PC-3 (cell line): ENCODE measurements at places on chromosomes 7 and 10. TPM values are rescaled to one million over a fixed set of nuclear protein-coding genes. Genes with fewer than 3 reads are reported as not detected.
A peak's percentile ranks its signal among the peaks of the same experiment; 100 is the strongest.

GRCh38 chr10:17743437-17743836 is 8.6 kb upstream of the TMEM236 start:
- no peak for DNase-seq

GRCh38 chr10:80501381-80501912 is 36.3 kb upstream of the SH2D4B start:
- DNase-seq = no peak

GRCh38 chr7:86999750-87000149 is 59.7 kb downstream of the ELAPOR2 start:
- DNase-seq = no peak

DNA sequence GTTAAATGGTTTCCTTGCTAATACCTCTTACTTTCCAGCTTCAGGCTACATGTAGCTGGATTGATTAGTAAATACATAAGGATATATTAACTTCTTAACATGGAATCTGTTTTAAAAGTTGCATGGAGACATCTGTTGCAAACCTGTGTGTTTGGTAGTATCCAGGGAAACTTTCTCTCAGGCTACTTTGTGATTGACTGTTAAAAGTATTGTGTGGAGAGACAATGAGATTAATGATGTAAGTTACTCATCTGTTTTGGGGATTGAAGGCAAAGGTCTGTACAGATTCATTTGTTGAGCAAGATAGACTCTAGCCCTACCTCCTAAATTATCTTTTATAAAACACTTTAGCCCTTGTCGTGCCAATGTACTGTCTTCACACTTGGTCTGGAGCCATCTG is 6.6 kb downstream of the CREB5 start:
- DNase-seq = no peak

- no peak for DNase-seq
These were observed 169.4 kb downstream of the FGFR2 start for GRCh38 chr10:121428867-121429266.

- DNase-seq = peak; percentile 80
These were observed 2.2 kb downstream of the TRIL start for GRCh38 chr7:28955718-28956607.

Gene TRIM50
- not detected in 2 replicates for total RNA-seq

DNA sequence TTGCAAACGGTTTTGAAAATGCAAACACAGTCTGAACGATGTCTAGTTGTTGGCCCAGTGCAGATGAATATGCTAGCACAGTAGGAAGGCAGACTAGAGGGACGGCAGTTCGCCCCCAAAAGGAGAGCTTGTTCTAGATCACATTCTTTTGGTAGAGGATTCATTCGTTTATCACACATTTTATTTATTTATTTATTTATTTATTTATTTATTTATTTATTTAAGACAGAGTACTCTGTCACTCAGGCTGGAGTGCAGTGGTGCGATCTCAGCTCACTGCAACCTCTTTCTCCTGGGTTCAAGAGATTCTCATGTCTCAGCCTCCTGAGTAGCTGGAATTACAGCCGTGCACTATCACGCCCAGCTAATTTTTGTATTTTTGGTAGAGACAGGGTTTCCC is 59.4 kb upstream of the ZPBP start:
- no peak for DNase-seq

Gene ACTR3C
- total RNA-seq = 7.8 and 10.8 TPM in 2 replicates

DNA sequence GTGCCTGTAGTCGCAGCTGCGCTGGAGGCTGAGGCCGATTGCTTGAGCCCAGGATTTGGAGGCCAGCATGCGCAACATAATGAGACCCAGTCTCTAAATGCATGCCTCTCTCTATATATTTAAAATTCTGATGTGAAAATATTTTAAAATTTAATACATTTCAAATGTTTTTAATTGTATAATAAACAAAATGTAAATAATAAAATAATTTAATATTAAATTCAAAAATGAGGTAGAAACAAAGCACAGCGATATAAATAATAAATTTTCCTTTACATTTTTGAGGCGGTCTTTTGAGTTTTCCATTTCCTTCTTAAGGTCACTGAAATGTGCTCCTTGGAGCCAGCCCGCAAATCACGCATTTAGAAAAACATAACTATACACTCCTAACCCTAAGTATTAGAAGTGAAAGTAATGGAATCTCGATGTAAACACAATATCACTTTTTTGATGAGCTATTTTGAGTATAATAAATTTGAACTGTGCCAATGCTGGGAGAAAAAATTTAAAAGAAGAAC is 523 bp upstream of the CDK1 start:
- DNase-seq = no peak

Gene FLNC
- 88.7 and 121 TPM in 2 replicates for total RNA-seq
